NCI-H2029 (cell line): ENCODE measurements at places on chromosomes 3 and 15.

GRCh38 chr3:61847784-61848462 lies 286.6 kb downstream of the PTPRG start:
- DNase-seq, result peak; percentile 44

GRCh38 chr3:116886202-116886893 lies 176.8 kb downstream of the TUSC7 start:
- no peak for DNase-seq

- peak; percentile 7 for DNase-seq
Observed at GRCh38 chr3:155870945-155871745, 695 bp downstream of the GMPS start.

DNA sequence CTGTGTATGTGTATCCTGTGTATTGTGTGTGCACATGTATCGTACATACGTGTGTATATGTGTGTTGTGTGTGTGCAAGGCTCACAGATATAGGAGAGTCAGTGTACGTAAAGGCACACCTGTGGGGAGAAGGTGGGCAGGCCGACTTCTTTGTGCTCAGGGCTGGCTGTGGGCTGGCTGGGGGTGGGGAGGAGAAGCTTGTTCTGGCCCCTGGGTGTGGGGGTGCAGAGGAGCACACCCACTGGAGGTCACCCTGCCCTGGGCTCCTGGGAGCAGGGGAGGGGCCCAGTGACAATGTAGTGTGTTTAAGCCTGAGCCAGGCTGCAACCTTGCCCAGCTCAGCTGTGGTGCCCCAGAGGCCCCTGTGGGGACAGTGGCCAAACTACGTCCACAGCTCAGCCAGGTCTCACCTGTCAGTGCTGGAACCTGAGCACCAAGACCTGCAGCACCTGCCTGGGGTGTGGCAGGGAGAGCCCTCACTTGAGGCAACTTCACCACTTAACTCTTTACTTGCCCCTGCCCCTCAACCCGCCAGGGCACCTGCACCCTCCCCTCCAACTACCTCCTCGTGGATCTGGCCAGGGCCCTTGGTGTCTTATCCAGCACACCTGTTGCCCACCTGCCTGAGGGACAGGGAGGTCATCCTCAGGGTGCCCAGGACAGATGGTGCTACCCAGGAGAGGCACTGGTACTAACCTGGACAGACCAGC lies 2.6 kb upstream of the HHATL start:
- DNase-seq, result no peak

GRCh38 chr15:51841406-51842040 lies 12.1 kb downstream of the TMOD3 start:
- no peak for DNase-seq
